ENCODE measurements at places on chromosomes 7 and 10.

GRCh38 chr7:113456533-113456932 is 338.2 kb upstream of the SMIM30 start:
- no peak for DNase-seq

DNA sequence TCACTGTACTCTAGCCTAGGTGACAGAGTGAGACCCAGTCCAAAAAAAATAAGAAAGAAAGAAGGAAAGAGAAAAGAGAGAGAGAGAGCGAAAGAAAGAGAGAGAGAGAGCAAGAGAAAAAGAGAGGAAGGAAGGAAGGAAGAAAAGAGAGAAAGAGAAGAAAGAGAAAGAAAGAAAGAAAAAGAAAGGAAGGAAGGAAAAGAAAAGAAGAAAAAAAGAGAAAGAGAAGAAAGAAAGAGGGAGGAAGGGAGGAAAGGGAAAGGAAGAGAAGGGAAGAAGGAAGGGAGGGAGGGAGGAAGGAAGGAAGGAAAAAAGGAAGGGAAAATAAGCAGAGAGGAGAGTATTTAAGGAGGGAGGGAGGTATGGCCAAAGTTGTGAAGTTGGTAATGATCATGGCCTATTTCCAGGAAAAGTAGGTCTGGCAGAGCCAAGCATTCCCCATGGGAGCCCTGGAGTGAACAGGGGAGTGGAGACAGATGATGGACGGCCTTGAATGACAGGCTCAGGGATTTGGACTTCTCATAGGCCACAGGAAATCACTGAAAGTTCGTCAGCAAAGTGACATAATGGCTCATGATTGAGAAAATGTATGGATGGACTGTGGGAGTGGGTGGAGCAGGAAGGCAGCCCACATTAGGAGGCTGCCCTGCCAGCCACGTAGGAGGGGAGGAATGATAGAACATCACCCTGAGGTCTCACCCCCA is 44.8 kb upstream of the CUX1 start:
- DNase-seq, result no peak

- no peak for DNase-seq
Measured at GRCh38 chr7:133491846-133492652, 239.2 kb downstream of the EXOC4 start.

- no peak for DNase-seq
Measured at GRCh38 chr7:7641129-7641663, 644 bp downstream of the UMAD1 start.

GRCh38 chr7:5634107-5634950 is 147.1 kb downstream of the RNF216 start:
- DNase-seq, result peak; percentile 7

DNA sequence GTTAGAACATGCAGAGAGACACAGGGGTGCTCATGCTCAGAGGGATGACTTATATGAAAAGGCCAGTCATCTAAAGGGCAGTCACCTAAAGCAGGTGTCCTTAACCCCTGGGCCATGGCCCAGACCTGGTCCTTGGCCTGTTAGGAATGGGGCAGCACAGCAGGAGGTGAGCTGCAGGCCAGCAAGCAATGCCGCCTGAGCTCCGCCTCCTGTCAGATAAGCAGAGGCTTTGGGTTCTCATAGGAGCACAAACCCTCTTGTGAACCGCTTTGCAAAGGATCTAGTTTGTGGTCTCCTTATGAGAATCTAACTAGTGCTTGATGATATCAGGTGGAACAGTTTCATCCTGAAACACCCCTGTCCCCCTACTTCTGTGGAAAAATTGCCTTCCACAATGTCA is 14.5 kb downstream of the ANKRD7 start:
- DNase-seq, result no peak

- DNase-seq, result no peak
Measured at GRCh38 chr7:40541336-40541735, 406.5 kb downstream of the SUGCT start.

DNA sequence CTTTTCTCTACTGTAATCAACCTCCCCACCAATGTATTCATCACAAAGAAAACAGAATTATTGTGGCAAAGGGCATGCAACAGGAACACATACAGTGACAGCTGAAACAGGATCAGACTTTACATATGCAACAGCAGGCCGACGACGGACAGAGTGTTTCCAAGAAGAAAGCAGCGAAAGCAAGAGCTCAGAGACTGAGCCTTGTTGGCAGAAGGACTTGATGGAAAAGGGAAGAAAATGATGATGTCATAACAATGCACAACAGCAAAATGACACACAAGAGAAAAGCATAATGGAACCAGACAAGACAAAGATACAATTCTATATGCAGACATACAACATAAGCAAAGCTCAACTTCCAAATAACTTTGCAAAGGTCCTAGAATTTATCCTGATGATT is 106.5 kb downstream of the ARHGAP12 start:
- no peak for DNase-seq

GRCh38 chr7:100352984-100353684 is 4.8 kb upstream of the PILRB start:
- DNase-seq, result no peak

GRCh38 chr7:130356876-130357611 is 12.4 kb downstream of the CPA5 start:
- DNase-seq, result no peak

DNA sequence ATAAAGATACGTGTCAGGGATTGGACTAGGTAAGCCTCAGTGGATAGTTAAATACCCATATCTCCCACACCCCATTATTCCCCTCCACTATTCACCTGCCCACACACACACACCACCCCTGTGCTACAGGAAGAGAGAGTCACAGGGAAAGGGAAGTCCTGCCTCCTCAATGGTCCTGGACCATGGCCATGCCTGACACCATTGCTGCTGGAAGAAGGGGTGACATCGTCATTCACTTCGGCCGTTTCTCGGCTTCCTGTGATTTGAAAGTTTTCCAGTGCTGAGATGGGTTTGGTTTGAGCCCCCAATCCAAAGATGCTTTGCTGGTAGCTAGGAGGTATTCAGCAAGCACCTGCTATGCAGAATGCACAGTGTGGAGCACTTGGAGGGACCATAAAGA is 18.5 kb downstream of the PRKAG2 start:
- no peak for DNase-seq

- DNase-seq, result no peak
Measured at GRCh38 chr10:16612115-16612980, 90.7 kb upstream of the C1QL3 start.

DNA sequence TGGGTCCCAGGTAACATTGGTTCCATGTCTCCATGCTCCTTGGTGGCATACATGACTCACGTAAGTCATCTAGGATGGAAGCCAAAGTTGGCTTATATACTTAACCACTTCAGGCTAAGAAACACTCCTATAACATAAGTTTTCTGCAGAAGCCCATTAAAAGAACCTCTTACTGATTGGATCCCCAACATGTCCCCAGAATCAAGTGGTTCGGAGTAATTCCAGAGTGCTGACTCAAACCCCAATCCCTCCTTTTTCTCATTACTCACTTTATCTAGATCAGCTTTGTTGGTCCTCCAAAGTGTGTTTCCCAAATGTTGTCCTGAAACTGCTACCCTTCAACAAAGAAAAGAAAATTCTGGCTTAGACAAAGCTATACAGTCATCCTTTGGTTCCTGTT is 10.1 kb upstream of the ATOH7 start:
- no peak for DNase-seq

DNA sequence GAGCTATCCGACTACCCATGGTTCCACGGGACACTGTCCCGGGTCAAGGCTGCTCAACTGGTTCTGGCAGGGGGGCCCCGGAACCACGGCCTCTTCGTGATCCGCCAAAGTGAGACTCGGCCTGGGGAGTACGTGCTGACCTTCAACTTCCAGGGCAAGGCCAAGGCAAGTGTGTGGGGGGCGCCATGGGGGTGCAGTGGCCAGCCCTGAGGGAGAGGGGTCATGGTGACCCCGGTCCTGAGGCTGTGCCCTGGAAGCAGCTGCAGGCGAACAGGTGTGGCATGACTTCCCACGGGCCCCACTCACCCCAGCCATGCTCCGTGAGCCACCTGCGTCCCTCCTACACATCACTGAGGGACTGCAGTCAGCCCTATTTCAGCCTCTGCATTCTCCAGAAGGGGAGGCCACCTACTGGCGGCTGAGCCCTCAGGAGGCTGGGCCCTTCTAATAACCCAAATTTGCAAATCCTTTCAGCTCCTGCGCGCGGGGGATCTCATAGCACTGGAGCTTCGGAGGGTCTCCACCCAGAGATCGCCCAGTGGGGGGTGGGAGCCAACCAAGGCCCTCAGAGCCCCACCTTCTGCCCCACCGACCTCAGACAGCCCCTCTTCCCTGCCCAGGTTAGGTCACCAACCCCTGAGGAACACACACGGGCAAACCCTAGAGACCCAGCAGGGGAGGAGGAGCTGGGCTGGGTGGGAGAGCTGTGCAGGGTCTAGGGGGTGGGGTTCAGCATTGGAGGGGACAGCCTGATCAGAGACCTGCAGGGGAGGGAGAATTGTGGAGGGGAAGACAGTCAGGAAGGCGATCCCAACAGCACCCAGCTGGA is 30.8 kb downstream of the SH2B2 start:
- no peak for DNase-seq

DNA sequence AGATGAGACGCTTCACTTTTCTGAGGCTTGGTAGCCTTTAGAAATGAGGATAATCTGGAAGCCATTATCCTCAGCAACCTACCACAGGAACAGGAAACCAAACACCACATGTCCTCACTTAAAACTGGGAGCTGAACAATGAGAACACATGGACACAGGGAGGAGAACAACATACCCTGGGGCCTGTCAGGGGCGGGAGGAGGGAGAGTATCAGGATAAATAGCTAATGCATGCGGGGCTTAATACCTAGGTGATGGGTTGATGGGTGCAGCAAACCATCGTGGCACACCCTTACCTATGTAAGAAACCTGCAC is 48.9 kb downstream of the LRGUK start:
- DNase-seq, result no peak

DNA sequence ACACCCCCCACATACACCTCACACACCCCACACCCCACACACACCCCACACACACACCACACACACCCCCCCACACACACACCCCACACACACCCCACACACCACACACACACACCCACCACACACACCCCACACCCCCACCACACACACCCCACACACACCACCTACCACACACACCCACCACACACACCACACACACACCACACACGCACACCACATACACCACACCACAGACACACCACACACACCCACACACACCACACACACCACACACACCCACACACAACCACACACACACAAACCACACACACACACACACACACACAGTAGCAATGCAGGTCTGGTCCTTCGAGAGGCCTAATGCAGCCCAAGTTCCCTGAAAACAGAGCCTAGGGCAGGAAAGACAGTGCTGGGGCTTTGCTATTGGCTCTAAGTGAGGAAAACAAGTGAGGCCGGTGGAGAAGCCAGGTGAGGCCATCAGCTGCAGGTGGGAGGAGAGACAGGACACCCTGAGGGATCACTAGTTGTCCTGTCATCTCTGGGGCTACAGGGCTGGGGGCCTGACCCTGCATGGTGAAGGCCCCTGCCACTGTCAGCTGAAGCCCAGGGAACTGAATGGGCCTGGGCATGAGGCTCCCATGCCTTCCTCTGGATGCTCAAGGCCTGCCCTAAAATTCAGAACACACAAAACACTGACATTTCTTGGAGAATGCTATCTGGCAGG is 92.6 kb downstream of the CYTH3 start:
- no peak for DNase-seq

GRCh38 chr10:110211465-110211843 is 4.0 kb downstream of the MXI1 start:
- DNase-seq, result no peak

DNA sequence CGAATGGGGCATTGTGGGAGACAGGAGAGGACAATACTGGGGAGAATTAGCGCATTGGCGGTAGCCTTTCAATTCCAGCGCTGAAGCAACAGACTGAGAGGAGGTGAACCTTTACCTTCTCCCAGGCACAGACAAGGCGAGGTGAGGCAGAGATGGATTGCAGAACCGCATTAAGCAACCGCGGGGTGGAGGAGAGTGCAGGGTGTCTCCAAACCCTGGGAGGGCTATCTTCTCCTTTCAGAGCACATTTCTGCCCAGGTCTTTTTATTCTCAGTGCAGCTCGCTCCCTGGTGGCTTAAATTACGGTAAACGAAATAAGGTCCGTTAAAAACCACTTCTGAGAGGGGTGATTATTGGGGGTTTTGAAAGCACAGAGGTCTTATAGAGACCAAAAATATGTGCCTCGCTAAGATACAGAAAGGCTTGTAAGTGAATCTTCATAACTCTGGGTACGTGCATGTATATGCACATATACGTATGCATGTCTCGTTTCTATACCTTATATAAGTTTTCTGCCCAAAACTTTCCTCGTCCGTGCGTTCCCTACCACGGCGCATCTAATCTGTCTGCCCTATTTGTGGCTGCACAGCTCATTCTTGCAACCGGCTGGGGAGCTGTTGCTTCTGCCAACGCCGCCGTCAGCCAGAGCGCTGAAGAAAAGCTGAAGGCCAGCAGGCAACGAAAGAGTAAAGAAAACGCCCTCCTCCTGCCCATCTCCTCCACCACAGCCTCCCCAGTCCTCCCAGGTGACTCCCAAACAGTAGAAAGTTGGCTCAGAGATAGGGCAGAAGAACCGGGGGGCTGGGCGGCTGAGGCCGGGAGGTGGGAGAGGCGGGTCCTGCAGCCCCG is 895 bp upstream of the ZNF804B start:
- DNase-seq, result no peak

DNA sequence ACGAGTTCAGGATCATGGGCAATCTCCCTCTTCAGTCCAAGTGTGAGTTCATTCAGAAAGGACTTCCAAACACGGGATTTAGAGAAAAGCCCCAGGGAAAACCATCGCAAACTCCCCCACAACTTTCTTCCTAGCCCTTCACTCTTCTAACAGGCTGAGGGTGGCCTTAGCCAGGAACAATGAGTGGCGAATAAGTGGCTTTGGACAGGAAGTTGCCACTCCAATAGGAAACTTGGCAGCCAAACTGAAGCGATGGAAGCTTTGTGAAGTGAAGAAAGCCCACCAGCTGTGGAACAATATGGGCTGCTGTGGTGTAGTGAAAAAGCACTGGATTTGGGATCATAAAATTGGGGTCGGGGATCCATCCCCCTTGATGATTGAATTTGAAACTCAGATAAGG is 193.2 kb downstream of the TEX36 start:
- peak; percentile 38 for DNase-seq

DNA sequence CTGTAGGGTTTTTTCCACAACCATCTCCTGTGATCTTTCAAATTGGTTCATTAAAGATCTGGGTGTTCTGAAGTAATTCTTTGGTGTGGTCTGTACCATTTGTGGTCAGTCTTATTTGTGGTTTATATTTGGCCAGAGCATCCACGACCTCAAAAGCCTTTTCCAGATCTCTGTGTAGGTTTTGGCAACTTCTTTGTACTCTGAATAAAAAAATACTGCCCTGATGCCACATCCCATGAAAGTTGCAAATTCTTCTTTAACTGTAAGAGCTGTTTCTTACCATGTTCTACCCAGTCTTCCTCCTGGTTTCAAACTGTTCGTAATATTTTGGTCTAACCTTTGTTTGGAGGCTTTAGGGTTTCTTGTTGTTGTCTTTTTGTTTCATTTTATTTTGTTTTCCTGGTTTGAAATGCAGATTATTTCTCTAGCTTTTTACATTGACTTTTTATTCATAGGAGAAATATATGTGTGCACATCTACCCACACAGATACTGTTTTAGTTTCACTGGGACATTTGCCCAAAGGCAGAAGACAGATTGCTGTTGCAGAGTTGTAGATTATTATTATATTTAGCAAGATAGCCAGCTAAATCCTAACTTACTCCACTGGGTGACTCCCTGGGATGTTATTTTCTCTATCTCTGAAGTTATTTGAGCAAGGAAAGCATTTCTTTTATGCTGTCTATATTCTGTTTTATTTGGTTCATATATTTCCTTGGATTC is 123.2 kb upstream of the SAMD8 start:
- no peak for DNase-seq
